GM03348 (cell line): ENCODE measurements at places on chromosomes 4 and X.

GRCh38 chr4:25949173-25949748, 35.2 kb downstream of the SMIM20 start:
- no peak for DNase-seq

- DNase-seq: no peak
Observed at GRCh38 chr4:108833046-108833445, 70.2 kb upstream of the ETNPPL start.

GRCh38 chr4:158581161-158581560, 59.5 kb downstream of the RXFP1 start:
- DNase-seq: peak; percentile 11

DNA sequence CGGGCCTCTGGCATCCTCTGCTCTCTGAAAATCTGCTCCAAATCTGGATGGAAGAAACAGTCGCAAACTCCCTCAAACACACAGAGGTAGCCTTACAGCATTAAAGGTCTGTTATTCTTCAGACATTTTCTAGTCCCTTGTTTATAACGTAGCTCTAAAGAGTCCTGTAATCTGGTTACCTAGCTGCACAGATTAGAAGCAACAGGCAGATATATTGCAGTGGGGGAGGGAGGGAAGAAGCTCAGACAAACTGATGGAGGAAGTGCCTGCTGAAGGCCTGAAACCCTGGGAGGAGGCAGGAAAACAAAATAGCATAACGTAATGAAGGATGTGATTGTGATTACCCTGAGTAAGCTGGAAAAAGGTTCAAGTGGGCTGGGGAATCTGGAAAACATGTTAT, 39.4 kb downstream of the ZCCHC12 start:
- no peak for DNase-seq

GRCh38 chr4:2494992-2495391, 26.1 kb downstream of the RNF4 start:
- no peak for DNase-seq

DNA sequence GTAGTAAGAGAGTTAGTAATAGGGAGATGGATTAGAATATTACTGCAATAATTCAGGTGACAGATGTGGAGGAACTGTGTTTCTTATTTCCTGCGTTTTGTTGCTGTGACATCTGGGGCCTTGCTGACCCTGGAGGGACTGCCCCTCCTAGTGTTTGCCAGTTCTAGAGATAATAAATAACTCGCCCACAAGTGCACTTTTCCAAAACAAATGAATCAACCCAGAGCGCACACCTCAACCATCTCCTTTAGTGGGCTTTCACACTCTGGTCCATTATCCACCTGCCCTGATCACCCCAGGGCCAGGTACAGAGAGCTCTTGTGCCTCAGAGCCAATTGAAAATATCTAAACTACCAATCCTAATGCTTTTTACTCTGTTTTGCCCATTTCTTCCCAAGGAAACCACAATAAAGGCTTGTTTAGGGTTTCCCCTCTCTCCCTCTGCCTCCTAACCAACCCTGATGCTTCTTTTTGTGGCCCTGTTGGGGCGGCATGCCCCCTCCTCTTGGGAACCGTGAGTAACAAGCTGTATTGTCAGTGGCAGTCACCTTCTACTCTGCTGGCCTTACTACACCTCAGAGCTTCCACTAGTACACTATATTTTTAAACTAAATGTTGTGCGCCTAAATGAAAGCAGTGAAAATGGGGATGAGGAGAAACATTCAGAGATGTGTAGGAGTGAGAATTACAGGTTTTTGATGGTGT, 270.5 kb downstream of the TENM3 start:
- DNase-seq: no peak

DNA sequence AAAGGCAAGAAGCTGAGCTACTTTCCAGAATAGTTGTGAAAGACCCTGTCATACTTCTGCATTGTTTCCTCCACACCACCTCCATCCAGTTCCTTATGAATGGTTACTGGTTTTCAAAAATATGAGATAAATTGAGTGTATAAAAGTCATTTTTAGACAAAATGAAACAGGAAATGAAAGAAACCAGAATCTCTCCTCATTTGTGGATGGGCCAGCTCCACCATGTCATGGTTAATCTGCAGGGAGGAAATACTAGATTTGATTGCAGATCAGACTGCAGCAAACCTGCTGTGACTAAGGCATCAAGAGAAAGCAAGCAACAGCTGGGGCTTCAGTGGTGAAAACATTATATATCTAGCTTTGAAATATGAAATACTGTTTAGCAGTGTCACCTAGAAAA, 23.8 kb downstream of the F9 start:
- no peak for DNase-seq

DNA sequence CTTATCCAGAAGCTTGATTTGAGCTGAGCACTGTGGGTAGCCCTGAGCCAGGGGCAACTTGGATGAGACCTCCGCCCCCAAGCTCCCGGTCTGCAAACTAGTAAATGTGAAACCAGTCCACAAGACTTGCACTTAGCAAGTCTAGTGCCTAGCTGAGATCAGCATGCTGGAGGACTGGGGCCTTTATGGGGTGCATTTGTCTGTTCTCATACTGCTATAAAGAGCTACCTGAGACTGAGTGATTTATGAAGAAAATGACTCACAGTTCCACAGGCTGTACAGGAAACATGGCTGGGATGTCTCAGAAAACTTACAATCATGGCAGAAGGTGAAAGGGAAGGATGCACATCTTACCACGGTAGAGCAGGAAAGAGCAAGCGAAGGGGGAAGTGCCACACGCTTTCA, 42.1 kb upstream of the HOPX start:
- DNase-seq: no peak

- DNase-seq: peak; percentile 14
Observed at GRCh38 chr4:185381288-185382196, 14.2 kb downstream of the LRP2BP start.

- peak; percentile 22 for DNase-seq
Observed at GRCh38 chrX:69060631-69061408, 104.4 kb downstream of the PJA1 start.

DNA sequence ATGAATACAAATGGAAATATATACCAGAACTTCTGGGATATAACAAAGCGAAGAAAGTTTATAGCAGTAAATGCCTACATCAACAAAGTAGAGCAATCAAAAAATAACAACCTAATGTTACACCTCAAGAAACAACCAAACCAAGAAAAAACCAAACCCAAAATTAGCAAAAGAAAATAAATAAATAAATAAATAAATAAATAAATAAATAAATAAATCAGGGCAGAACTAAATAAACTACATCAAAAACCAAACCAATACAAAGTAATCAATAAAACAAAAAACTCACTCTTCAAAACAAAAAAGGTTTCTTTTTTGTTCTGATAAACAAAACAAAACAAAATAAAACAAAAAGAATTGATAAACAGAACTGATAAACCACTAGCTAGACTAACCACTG, 88.4 kb upstream of the SPIN4 start:
- no peak for DNase-seq

DNA sequence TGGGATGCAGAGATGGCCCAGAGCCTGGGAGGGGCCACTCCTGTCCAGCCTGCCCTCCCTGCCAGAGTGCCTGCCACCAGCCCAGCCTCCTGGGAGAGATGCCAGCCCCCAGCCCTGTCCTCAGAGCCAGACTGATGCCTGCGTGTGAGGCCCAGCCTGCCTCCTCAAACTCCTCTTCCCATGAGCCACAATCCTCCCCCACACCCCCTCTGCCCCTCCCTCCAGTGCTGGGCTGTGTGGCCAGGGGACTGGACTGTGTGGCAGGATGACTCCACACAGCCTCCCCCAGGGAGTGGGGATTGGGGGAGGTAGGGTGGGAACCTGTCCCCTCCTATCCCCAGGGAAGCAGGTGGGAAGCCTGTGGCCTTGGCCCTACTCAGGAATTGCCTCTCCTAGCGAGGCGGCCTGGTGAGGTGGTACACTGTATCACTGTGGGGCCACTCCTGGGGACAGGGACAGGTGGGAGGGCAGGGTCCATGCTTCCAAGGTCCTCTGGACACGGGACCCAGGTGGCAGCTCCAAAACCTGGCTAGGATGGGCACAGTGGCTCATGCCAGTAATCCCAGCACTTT, 4.3 kb upstream of the SH3BP2 start:
- DNase-seq: peak; percentile 54

DNA sequence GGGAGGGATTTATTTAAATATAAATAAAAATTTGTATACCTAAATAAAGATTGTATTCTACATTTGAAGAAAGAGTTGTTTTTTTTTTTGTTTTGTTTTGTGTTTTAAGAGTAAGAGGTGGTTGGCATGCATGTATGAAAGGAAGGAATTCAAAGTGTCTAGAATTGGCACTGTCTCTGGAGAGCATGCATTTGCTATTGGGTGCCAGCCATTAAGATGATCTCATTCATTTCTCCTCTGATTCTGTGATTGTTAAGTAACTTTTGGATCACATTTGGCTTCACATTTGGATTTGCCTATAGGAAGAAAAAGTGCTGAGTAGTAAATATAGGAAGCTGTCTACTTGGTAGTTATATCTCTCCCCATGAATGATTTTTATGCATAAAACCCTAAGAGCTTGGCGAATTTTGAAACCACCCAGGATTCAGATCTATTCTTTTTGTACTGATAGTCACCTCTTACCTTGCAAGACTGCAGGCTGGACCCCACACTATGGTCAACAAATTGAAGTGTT, 7.8 kb upstream of the BOD1L1 start:
- DNase-seq: peak; percentile 20

DNA sequence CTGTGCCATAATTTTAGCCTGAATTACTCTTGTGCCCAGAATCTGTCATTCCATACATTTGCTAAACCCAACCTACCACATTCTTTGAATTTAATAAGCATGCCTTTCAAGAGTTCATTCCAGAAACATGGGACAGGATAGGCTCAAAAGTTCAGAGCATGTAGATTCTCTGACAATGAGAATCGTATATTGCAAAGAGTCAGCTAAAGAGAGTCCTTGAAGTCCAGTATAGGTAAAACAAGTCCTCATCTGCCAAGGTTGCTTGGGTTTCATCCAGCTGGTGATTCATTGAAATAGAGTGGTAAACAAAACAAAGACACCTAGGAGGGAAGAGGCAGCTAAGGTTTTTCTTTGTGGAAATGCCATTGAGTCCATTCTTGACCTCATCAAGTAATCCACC, 249.3 kb upstream of the DIPK2B start:
- DNase-seq: no peak

DNA sequence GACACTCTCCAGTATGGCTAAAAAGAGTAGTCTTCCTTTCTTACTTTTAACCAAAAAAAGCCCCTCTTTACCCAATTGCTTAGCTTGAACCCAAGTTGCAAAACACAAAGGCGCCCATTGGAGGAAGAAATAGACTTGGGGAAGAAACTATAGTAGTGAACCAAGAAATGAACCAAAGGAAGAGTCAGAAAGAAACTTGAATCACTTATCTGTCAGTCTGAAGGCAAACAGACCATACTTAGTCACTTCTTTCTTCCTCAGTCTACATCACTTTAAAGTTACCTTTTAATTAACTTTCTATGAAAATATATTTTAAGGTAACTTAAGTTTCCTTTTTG, 161.4 kb upstream of the GIMD1 start:
- DNase-seq: no peak

GRCh38 chr4:83356899-83357661, 22.4 kb upstream of the HPSE start:
- DNase-seq: peak; percentile 74

DNA sequence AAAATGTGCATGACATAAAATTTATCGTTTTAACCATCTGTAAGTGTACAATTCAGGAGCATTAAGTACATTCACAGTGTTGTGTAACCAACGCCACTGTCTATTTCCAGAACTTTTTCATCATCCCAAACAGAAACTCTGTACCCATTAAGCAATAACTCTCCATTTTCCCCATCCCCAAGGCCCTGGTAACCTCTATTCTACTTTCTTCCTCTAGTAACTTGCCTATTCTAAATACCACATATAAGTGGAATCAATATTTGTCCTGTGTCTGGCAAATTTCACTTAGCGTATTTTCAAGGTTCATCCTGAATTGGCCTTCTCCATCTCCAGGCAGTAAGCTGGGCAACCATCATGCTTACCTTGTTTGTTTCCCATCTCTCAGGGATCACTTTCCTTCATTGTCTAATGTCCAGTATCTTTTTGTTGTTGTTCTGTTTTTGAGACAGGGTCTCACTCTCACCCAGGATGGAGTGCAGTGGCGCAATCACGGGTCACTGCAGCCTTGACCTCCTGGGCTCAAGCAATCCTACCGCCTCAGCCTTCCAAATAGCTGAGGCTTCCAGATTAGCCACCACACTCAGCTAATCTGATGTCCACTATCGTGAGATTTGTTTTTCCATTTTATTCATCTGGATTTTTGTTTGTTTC, 17.7 kb upstream of the GRIPAP1 start:
- no peak for DNase-seq

- no peak for DNase-seq
Observed at GRCh38 chrX:18889346-18890048, 94.4 kb downstream of the PHKA2 start.

GRCh38 chr4:14000091-14000814, 372.7 kb upstream of the BOD1L1 start:
- DNase-seq: no peak

DNA sequence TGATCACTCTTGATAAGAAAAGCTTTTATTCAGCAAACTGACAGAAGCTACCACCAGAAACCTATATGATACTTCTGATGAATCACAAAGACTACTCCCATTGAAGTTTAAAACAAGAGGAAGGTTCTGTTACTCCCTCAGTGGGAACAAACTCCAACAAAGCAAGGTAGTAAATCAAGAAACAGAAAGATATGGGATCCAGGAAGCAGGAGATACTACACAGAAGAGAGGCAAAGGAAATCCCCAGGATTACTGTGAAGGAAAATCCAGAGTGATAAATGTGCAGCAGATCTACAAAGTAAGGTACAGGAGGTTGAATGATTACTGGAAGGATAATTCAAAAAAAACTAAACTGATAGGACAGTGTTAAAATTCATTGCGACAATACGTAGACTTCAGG, 222.4 kb downstream of the HHIP start:
- no peak for DNase-seq

GRCh38 chr4:141705048-141705746, 68.8 kb downstream of the IL15 start:
- DNase-seq: no peak
